ENCODE measurements at places on chromosomes 7 and 10.

GRCh38 chr10:132208462-132209050 is 21.8 kb downstream of the DPYSL4 start:
- DNase-seq: no peak

- no peak for DNase-seq
Observed at GRCh38 chr7:137441451-137441850, 97.9 kb upstream of the PTN start.

DNA sequence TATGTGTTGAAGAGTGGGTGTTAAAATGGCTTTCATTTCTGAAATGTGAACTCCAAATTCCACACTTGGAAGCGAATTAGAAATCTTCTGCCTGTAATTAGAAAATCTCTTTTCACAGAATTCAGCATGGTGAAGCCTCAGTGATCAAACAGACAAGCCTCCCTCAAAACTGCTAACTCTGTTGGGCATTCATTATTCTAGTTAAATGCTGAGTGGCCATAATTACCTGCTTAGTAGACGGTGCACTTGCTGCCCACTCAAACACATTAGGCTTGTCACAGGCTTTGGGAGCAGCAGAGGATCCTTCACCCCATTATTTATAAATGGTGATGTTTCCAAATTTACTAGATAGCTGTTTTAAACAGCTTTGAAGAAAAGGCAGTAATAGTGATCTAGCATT is 177.2 kb upstream of the PCLO start:
- DNase-seq: no peak

GRCh38 chr10:103225939-103226338 is 19.7 kb upstream of the RPEL1 start:
- no peak for DNase-seq

- DNase-seq: no peak
Observed at GRCh38 chr7:20601121-20601520, 14.3 kb upstream of the ABCB5 start.

DNA sequence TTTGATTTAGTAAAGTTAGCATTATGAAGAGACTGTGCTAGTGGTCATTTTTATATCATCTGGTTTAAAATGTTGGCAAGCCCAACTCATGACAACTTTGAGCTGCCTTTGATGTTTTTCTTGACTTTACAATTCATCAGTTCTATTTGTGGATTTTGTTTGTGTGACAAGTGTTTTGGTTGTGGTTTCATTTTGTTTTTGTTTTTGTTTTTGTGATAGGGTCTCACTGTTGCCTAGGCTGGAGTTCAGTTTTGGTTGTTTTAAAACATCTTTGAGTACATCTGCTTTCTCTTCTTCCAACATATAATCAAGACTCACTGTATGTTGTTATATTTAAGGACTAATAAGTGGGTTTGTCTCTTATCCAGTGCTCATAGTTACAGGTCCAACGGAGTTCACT is 17.6 kb upstream of the SFR1 start:
- no peak for DNase-seq

GRCh38 chr7:116037401-116037800 is 6.8 kb upstream of the TFEC start:
- DNase-seq: no peak

DNA sequence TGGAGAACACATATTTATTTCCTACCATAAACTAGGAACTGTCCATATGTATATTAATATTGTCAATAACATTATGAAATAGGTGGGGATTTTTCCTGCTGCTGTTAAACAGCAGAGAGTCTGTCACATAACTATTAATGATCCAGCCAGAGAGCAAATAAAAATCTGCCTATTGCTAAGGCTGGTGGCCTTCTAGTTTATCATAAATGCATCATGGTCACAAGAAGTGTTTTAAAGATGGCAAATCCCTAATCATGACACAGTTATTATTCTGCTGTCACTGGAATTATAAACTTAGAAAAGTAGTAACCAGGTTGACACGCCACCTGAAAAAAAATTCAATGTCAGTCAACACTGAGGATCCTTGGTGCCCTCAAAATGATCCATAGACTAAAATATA is 132.3 kb downstream of the HGF start:
- DNase-seq: no peak

DNA sequence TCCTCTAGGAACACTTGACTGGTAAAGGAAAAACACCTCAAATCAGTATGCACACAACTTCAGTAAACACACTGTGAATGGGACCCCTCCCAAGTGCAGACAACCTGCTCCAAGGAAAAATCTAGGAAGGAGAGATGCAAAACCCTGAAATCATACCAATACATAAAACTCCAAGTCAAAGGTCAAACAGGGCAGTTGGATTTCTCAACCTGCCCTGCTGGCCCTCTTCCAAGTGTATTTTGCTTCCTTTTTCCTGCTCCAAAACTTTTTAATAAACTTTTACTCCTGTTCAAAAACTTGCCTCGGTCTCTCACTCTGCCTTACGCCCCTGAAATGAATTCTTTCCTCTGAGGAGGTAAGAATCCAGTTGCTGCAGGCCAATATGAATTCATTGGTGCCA is 665.1 kb downstream of the SORCS1 start:
- no peak for DNase-seq

DNA sequence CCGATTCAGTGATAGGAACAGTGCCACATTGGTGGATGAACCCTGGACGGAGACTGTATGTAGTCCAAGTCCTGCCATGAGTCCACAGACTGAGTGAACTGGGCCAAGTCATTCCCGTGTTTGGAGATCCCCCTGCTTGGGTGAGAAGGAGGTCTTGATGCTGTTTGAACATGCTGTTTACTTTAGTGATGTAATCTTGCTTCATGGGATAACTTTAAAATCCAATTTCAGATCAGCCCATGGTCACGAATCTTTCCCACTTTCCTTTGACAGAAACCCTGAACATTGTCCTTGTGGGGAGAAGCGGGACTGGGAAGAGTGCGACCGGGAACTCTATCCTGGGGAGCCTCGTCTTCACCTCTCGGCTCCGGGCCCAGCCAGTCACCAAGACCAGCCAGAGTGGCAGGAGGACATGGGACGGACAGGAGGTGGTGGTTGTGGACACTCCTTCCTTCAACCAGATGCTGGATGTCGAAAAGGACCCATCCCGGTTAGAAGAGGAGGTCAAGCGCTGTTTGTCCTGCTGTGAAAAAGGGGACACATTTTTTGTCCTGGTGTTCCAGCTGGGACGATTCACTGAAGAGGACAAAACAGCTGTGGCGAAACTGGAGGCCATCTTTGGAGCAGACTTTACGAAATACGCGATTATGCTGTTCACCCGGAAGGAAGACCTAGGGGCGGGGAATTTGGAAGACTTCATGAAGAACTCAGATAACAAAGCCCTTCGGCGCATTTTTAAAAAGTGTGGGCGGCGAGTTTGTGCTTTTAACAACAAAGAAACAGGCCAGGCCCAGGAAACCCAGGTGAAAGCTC is 26.6 kb downstream of the GIMAP8 start:
- DNase-seq: no peak

DNA sequence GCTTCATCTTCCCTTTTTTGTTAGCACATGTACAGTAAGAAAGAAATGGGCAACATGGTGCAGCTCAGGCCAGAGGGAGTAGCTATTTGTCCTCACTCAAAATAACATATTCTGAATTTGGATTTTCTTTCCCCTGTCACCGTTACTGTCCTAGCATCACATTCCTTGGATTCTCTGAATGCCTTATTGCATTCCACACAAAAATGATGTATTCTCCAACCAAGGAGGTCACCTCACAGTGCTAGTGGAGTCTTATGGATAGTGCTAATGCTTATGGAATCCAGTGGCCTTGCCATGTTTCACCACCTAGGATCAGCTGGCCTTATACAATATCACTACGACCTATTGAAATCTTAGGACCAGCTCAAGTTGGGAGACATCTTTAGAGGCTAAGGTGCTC is 7.2 kb downstream of the PRSS58 start:
- DNase-seq: no peak

DNA sequence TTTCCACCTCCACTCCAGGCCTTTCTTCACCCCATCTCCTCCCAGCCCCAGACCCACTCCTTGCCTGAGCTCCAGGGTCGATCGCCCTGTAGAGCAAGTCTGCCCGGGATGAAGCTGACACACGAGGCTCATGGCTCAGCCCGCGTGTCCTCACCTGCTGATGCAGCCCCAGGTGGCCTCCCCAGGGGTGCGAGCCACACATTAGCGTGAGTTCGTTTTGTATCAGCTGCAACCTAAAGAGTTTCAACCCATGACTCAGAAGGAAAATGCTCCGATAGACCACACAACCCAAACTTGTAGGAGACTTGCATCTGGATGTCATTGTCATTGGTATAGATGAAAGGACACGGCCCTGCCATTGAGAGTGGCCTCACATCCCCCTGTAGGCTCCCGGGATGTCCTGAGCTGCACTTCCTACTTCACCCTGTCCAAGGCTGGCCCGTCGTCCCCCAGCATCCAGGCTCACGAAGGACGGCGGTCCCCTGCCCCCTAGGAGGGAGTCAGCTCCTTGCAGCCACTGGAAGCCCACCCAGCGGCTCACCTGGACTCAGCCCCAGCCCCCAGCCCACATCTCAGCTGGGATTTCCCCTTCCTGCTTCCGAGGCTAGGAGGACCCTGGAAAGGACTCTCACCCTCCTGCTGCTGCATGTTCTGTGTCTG is 97.7 kb downstream of the HTR5A start:
- DNase-seq: no peak

DNA sequence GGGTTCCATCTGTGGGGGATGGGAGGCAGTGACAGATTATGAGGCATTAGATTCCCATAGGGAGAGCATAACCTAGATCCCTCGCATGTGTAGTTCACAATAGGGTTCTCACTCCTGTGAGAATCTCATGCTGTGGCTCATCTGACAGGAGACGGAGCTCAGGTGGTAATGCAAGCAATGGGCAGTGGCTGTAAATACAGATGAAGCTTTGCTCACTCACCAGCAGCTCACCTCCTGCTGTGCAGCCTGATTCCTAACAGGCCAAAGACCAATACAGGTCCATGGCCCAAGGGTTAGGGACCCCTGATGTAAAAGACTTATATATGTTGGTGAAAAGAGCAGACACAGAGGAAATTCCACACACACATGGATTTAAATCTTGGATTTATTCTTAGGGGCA is 370.2 kb downstream of the NRG3 start:
- no peak for DNase-seq

GRCh38 chr10:6224781-6225180 is 22.0 kb downstream of the PFKFB3 start:
- no peak for DNase-seq

- no peak for DNase-seq
Observed at GRCh38 chr10:96556003-96556402, 30.8 kb downstream of the TM9SF3 start.

GRCh38 chr7:131830681-131831080 is 274.3 kb upstream of the PODXL start:
- no peak for DNase-seq

DNA sequence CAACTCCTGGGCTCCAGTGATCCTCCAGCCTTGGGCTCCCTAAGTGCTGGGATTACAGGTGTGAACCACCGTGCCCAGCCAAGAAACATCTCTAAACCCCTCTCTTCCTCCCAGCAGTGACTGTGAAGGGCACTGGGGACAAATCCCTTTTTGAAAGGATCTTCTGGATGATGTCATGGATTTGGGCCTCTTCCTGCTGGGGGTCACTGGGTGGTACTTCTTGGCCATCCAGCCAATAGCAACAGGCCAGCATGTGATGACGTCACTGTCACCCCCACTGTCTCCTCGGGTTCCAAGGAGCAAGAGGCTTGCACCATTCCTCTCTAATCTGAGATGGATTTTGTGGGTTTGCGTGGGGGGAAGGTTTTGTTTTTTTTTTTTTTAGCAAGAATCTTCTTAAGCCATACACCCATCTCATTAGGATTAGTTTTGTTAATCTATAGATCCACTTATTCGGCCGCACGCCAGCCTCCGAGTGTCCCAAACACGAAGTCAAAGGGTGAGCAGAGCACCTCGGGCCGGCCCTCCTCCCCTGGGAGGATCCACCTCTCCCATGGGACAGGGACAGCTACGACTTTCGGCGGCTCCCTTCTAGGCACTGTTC is 29.4 kb upstream of the TNRC18 start:
- no peak for DNase-seq

- peak; percentile 38 for DNase-seq
Observed at GRCh38 chr7:157461573-157462418, 125.0 kb downstream of the DNAJB6 start.

GRCh38 chr7:143361552-143362130 is 872 bp downstream of the FAM131B start:
- no peak for DNase-seq

DNA sequence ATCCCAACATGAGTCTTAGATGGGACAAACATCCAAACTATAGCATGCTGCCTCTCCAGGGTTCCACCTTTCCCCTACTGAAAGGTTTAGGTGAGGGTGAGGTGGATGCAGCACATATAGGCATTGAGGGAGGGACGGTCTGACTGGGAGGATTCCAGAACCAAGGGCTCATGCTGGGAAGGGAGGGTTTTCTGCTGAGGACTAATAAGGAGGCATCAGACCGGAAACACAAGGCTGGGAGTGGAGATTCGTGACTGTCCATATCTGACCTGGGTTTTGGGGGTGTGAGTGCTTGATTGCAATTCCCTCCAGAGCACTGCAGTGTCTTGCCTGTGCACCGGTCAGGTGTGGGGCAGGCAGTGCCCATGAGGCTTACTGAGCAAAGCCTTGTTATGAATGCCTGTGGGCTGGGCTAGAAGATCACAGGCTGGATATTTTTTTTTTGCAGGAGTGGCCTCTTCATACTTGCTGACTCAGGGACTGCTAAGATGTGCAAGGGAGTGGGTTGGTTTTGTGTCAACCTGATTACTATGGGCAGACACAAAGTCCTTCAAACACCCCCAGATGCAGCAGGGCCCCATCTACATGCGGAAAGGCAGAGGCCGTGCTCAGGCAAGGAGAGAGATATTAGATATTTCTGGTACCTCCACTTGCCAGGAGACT is 26.7 kb downstream of the DMBT1 start:
- no peak for DNase-seq

- DNase-seq: no peak
Observed at GRCh38 chr10:104639590-104640338, 1.3 kb upstream of the SORCS3 start.

DNA sequence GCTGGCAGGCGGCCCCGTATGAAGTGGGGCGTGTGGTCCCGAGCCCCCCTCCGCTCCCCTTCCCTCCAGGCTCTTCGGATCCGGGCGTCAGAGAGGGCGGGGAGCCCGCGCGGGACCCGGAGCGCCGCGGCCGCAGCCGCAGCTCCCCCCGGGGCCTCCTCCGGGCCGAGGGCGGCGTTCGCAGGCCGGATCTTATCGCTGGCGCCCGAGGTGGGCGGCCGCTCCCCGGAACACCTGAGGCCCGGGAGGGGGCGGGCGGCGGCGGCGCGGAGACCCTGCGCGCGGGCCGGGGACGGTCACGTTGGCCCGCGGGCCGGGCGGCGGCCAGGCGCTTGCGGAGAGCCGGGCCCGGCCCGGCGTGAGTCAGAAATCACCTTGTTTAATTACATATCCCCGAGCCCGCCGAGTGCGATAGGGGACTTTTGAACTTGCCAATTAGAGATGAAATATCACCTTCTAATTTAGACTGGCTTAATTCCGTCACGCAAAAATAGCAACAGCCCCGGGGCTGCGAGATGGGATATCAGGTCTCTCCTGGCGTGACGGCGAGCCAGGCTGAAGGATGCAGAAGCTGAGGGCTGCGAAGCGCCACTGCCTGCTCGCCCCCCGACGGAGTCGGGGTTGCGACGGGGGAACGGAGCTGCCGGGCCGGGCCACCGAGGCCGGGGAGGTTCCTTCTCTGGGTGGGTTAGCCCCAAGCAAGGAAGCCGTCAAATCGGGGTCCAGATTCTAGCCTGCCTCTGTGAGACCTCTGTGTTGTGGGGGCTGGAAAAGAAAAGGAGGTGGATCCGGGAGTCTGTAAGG is 43.4 kb downstream of the LDB3 start:
- peak; percentile 87 for DNase-seq

GRCh38 chr7:85030893-85031292 is 156.0 kb downstream of the SEMA3D start:
- no peak for DNase-seq

GRCh38 chr10:47073967-47074366 is 162.7 kb downstream of the PTPN20 start:
- DNase-seq: no peak

All from posterior cingulate gyrus (tissue), 11 donors.